ENCODE measurements at places on chromosomes 6 and 20.

DNA sequence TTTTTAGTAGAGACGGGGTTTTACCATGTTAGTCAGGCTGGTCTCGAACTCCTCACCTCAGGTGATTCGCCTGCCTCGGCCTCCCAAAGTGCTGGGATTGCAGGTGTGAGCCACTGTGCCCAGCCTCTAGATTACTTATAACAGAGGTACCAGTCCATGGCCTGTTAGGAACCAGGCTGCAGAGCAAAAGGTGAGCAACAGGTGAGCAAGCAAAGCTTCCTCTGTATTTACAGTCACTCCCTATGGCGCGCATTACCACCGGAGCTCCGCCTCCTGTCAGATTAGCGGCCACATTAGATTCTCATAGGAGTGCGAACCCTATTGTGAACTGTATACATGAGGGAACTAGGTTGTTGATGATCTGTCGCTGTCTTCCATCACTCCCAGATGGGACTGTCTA, 178.0 kb upstream of the SALL4 start:
- no peak for DNase-seq

- DNase-seq: no peak
Measured at GRCh38 chr6:67345946-67346345, 1289.1 kb upstream of the ADGRB3 start.

DNA sequence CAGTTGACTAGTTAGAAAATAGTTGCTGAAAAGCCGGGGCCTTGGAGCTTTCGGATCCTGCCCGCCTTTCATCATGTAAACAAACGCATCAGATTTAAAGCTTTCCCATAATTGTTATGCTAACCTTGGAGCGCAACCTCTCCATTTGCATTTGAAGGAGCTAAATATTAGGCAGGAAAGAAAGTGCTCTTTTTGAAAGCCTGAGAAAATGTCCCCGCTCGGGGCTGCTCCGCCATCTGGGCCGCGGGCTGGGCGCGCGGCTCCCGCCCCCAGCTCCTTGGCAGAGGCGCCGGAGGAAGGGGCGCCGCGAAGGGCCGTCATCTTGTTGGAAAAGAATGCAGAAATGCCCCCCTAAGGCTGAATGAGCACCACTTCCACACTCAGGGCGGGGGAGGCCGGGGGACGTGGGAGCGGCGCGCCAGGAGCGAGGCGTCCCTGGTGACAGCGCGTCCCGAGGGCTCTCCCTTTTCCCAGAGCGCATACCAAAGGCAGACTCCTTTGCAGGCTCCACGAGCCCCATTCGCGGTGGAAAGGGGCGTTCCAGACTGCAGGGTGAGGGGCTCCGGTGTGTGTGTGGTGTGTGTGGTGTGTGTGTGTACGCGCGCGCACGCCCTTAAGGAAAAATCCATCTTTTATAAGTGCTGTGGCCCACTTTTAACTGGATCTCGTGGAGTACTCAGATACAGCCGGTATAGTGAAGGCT, 145.6 kb upstream of the ID4 start:
- DNase-seq: no peak

DNA sequence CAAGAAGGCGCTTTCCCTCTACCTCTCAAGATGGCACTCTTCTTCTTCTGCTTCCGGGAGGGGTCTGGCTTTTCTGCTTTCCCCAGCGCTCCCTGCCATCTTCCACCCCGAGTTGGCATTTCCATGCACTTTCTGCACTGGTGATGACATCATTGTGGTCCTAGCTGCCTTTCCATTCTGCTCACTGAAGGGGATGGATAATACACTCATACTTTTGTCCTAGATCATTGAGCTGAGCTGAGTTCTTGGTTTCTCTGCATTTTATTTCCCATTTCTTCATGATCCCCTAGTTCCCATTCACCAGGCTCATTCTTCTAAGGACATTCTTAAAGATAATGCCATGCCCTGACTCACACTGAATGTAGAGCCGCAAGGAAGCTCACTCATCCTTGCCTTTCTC, 96.7 kb downstream of the EDN1 start:
- no peak for DNase-seq

DNA sequence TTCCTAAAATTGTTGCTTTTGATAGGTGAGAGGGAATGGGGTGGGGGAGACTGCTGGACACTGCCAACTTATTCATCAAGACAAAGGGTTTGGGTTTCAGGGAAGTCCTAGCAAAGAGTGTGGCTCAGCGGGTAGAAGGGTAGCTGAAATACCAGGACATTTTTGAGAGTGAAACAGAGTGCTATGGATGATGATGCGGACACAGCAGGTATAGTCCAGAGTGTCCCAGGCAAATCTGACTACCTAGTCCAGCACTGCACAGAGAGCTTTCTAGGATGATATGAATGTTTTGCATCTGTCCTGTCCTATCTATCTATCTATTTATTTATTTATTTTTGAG, 154.3 kb downstream of the BCAS1 start:
- DNase-seq: no peak

DNA sequence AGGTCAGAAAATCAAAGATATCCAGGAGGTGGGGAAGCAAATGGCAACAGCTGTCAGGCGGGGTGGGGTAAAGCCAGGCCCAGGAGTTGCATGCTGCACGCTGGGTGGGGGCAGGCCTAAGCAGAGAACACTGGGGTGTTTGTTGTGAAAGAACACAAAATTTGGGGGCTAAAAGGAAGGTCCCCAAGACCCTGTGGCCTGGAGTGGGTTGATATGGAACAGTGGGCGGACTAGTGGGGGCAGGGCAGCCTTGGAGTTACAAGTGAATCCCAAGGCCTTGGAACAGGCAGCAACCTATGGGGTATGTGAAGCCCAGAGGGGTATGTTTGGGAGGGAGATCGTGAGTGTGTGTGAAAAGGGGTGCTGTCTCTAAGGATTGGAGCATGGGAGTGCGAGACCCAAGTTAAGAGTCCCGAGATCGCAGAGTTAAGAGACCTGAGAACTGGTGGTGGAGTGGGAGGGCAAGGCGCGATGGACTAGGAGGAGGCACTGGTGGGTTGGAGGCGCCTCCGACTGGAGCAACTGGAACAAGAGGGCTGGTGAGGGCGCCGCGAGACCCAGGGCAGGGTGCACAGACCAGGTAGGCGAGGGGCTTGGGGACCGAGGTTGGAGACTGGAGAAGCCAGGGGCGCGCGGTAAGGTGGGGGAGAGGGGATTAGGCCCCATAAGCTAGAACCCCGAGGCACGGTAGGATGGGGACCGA, 658 bp downstream of the CUL7 start:
- DNase-seq: no peak

DNA sequence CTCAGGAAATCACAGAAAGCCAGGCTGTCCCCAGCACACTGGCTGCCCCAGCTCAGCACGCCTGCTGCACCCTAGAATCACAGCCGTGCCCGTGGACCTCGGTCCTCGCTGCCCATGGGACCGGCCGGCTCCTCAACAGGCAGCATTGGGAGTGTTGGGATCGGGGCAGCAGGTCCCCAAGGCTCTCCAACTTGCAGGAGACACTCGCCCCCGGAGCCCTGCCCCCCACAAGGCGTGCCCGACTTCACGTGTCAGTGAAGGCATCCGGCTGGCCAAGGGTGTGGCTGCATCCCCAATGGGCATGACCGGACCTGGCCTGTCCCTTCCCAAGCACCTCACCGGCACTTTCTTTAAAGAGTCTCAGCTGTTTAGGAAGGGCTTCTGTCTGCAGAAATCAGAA, 3.0 kb upstream of the NTSR1 start:
- DNase-seq: no peak

- DNase-seq: no peak
Measured at GRCh38 chr6:55819811-55820210, 55.6 kb downstream of the BMP5 start.

- peak; percentile 23 for DNase-seq
Measured at GRCh38 chr20:35344354-35344837, 52.2 kb upstream of the FAM83C start.

- no peak for DNase-seq
Measured at GRCh38 chr6:150739711-150740349, 125.7 kb upstream of the MTHFD1L start.

DNA sequence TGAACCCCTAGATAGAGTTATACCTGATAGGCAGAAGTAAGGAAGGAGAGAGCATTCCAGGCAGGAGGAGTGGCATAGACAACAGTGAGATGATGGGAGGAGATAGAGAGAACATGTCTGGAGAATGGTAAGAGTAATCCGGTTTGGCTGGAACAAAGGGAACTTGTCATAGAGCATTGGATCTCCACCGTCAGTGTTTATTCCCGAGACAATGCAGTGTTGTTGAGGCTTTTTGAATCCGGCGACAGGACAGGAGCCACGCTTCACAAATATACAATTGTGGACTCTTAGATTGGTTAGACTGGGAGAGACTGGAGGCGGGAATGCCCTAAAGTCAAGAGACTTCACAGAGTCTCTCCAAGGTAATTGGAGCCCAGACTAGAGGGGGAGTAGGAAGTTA, 119.8 kb downstream of the ANKS1A start:
- no peak for DNase-seq

GRCh38 chr6:43932259-43933147, 162.5 kb downstream of the VEGFA start:
- DNase-seq: no peak

DNA sequence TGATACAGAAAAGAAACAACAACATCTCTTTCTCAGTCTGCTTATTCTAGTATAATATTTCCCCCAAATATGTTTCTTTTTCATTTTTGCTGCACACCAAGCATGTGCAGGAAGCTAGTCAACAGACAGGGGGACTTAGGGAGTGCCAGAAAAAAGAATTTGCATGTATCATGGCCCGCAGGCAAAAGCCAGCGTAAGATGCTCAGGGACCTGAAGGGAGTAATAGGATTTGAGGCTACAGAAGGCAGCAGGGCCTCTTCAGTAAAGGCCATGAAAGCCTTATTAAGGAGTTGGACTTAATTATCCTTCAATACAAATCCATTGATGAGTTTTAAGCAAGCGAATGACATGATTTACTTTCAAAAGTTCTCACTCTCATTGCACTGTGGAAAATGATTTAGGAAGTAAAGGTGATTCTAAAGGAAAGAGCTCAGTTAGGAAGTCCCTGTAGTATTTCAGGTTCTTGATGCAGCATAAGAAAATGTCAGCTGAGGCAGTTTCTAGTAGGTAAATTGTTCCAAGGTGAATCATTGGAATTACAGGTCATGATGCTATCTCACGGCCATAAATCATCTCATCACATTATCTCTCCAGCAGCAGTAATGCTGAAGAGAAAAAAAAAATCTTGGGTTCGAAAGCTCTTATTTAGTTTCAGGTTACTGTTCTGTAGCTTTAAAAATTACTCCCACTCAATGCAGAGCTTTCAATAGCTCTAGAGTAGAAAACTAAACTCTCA, 94.8 kb downstream of the PTCHD4 start:
- DNase-seq: no peak

GRCh38 chr6:79813143-79813850, 134.1 kb downstream of the ELOVL4 start:
- no peak for DNase-seq

GRCh38 chr6:148138573-148138972, 204.1 kb upstream of the SASH1 start:
- DNase-seq: no peak

All from uterus (tissue), 4 donors.